CD4-positive, CD25-positive, alpha-beta regulatory T cell (primary cell): ENCODE measurements at places on chromosomes 16 and 17. TPM values are rescaled to one million over a fixed set of nuclear protein-coding genes. Genes with fewer than 3 reads are reported as not detected.

GRCh38 chr17:67605256-67605912 lies 112.4 kb upstream of the NOL11 start:
- DNase-seq, result no peak

The PRRT2 gene
- total RNA-seq, result 1.9 TPM

GRCh38 chr16:54506741-54507500 lies 220.3 kb upstream of the IRX3 start:
- DNase-seq, result no peak

- DNase-seq, result no peak
These were observed 93.3 kb upstream of the NLRP1 start for GRCh38 chr17:5677620-5678019.

The CNTD1 gene
- not detected for total RNA-seq
